Bronchus fibroblast of lung (primary cell): ENCODE measurements at places on chromosomes 7 and 10. TPM values are rescaled to one million over a fixed set of nuclear protein-coding genes. Genes with fewer than 3 reads are reported as not detected.

Gene PAX2
- not detected in 2 replicates for total RNA-seq

Gene CCL26
- total RNA-seq, result 1.7 and 1.9 TPM in 2 replicates

Gene TSPAN13
- 7.2 and 7.3 TPM in 2 replicates for total RNA-seq

Gene PARD3
- total RNA-seq, result 15.9 and 18.2 TPM in 2 replicates

Gene LFNG
- 1.2 and 1.7 TPM in 2 replicates for total RNA-seq

Gene FAM25C
- total RNA-seq, result not detected in 2 replicates

Gene C10orf67
- under 0.01 TPM in 1 of 2 replicates, not detected in the other for total RNA-seq

Gene TRPV5
- not detected in 2 replicates for total RNA-seq

Gene DLX6
- total RNA-seq, result not detected in 2 replicates

Gene AOAH
- total RNA-seq, result not detected in 2 replicates

Gene ADAM12
- 2.7 and 2.9 TPM in 2 replicates for total RNA-seq

Gene EPDR1
- 5.5 and 6.1 TPM in 2 replicates for total RNA-seq

Gene PTPRN2
- total RNA-seq, result 0.50 and 0.74 TPM in 2 replicates

Gene PIK3AP1
- total RNA-seq, result not detected in 2 replicates

Gene CYP3A5
- total RNA-seq, result 0.15 TPM in 1 of 2 replicates, not detected in the other

Gene EBF3
- 1.0 and 1.5 TPM in 2 replicates for total RNA-seq

Gene TMEM139
- total RNA-seq, result 0.17 and 0.45 TPM in 2 replicates

Gene TECTB
- total RNA-seq, result not detected in 2 replicates

Gene CFTR
- total RNA-seq, result 0.30 and 0.67 TPM in 2 replicates

Gene SVIL
- total RNA-seq, result 8.1 and 11.1 TPM in 2 replicates

Gene SOSTDC1
- total RNA-seq, result 0.15 and 0.17 TPM in 2 replicates

Gene LRRN3
- 0.59 and 0.84 TPM in 2 replicates for total RNA-seq

Gene LEP
- total RNA-seq, result not detected in 2 replicates

Gene TMEM270
- not detected in 2 replicates for total RNA-seq

Gene ZC3HAV1
- total RNA-seq, result 19.3 and 22.0 TPM in 2 replicates

Gene CBX3
- 72.5 and 108 TPM in 2 replicates for total RNA-seq

Gene OR2A5
- not detected in 2 replicates for total RNA-seq

Gene PRSS58
- total RNA-seq, result not detected in 2 replicates

Gene CCDC172
- total RNA-seq, result not detected in 2 replicates

Gene CAV1
- 569 and 638 TPM in 2 replicates for total RNA-seq

Gene ATP5MK
- 331 and 341 TPM in 2 replicates for total RNA-seq
